T47D (cell line): ENCODE measurements at places on chromosomes 16 and 17.

DNA sequence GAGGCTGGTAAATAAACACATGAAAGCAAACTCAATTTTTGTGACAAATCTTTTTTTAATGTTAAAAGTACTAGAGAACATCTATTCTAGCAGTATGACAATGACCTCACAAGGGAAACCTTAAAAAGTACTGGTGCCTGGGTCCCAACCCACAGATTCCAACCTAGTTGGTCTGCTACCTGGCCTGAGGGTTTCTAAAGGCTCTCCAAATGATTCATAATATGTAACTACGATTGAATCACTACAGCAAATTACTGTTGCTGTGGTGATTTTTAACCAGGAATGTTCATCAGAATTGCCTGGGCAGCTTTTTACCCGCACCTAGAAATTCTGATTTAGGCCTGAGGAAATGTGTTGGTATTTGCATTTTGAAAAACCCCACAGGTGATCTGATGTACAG, 26.1 kb downstream of the CDR2 start:
- no peak for DNase-seq

- DNase-seq: no peak
Measured at GRCh38 chr16:5336941-5337340, 239.3 kb upstream of the EEF2KMT start.

DNA sequence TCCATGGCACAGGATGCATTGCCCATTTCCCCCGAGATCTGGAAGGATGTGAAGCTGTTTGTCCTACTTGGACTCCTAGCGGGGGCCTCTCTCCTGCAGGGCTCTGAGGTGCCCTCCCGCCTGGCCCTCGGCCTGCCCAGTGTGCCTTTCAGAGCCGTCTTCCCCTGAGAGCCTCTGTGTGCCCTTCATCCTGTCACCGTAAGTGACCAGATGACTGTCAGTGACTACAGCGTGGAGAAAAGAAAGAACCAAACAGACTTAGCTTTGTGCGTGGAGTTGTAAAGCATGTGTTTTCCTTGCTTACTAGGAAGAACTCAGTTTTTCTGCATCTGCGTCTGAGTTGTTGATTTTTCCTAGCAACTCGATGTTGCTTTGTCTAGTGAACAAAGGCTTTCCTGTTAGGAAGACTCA, 56.1 kb downstream of the BANP start:
- DNase-seq: no peak

- DNase-seq: peak; percentile 58
Measured at GRCh38 chr16:89320782-89321501, 103.4 kb downstream of the ZNF778 start.

GRCh38 chr16:8407351-8407750, 183.0 kb downstream of the TMEM114 start:
- DNase-seq: no peak

DNA sequence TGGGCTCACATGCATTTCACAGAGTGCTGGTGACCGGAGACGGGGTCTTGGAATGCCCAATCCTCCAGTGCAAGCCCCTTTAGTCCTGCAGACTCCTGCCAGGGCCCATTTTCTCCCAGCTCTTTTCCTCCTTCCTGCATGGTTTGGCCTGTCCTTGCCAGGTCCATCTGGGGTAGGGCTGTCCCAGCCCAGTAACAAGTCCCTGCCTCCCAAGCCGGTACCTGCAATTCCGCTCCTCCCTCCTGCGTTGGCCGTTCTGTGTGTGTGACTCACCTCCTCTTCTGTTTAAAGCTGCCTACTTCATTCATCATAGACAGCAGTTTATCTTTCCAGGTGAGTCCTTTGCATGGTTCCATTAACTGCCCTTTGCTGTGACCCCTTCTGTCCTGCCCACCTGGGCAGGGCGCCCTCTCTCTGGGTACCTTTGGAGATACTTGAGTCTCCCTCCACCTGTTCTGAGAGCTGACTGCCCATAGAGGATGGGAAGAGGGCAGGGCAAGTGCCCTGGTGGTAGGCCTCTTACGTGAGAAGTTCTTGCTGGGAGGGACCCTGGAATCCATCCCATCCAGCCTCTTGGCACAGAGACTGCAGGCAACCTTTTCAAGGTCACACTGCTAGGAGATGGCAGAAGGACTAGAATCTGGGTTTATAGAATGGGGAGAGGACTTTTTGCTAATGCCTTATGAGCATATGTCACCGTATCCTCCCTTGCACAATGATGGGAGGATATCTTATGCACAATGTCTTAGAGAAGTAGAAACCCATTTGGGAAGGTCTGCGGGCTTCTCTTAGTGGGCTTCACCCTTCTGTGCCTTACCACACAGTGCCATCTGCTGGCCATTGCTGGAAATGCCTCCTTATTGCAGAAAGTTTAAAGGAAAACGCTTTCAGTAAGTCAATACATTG, 29.7 kb upstream of the LGALS9 start:
- DNase-seq: peak; percentile 83

GRCh38 chr16:12064291-12064690, 87.8 kb downstream of the SNX29 start:
- DNase-seq: no peak

DNA sequence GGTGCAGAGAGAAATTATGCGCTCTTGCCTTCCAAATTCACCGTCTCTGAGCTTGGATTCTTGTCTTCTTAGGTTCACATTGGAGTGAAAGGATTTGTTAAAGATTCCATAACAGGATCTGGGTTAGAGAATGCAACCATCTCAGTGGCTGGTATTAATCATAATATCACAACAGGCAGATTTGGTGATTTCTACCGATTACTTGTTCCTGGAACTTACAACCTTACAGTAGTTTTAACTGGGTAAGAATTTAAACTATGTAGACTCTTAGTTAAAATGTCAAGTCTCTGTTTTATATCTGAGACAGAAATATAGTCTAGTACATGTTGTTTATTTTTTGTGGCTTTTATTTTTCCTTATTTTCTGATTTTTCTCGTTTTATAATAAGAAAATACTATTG, 42.9 kb downstream of the CPD start:
- DNase-seq: no peak

DNA sequence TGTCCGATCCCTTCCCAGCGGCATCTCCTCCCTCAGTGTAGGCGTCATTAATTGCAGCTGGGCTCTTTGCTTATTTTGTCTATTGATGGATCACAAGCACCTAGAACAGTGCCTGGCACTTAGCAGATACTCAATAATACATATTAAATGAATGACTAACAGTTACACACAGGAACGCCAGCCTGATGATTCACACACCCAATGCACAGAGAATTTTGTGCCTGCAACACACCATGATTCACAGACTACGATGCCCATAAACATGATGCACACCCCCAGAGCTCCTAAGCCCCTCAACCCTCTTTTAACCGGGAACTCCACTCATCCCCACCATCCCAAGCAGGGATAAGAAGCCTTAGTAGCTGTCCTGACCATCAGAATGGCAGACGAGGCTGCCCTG, 66.6 kb upstream of the TMEM97 start:
- DNase-seq: no peak

GRCh38 chr17:77111934-77112296, 28.9 kb upstream of the SEC14L1 start:
- DNase-seq: no peak

GRCh38 chr16:17072104-17072503, 398.7 kb downstream of the XYLT1 start:
- DNase-seq: no peak

GRCh38 chr17:56447171-56447570, 146.3 kb upstream of the NOG start:
- no peak for DNase-seq

GRCh38 chr16:5533321-5533888, 435.8 kb upstream of the EEF2KMT start:
- DNase-seq: no peak

DNA sequence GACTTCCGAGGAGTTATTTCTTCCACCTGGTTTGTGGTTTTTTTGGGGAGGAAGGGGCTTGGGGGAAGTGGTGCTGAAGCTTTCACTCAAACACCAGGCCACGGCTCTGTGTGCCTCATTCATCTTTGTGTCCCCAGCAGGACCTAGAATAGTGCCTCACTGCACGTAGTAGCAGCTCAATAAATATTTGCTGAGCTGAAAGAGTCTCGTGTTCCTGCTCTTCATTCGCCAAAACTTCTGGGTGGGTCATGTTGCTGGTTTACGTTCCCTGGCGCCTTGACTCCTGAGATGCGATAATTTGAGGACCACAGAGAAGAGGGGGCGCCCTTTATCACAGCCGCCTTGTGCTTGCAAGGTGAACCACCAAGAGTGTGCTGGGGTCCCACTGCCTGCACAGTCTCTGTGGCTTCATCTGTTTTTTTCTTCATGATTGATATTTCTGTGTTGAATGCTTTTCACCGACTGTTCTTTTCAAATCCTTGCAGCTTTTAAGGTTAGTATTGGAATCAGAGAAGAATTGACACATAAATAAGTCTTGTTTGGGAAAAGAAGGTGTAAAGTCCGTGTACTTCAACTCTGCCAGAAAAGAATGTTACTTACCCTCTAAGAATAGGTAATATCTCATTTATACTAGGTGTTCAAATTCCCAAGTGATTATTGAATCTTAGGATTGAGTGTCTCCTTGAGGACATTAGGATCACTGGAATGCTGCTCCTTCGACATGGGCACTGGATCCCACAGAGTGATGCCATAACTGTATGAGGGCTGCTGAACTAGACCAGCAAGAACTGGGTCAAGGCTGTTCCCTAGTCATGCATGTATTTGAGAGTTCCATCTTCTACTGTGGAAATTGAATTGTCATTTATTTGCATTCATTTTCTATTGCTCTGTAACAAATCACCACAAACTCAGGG, 92.7 kb upstream of the CLEC18A start:
- no peak for DNase-seq

GRCh38 chr17:69978056-69978646, 96.9 kb upstream of the KCNJ16 start:
- no peak for DNase-seq

DNA sequence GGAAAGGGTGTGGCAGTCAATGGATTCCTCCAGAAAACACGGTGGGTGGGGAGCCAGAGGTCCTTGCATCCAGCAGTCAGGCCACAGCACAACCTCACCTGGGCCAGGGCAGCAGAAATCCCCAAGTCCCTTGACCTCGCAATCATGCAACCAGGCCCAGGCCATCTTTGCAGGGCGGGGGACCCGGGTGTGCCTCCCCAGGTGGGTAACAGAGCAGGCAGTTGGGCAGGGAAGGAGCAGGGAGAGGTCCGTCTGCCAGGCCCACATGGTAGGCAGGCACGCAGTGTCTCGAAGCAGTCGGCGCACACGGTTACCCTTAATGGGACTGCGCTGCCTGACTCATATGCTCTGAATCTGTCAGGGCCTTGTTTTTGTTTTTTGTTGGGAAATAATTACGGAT, 153.0 kb downstream of the RBFOX3 start:
- DNase-seq: no peak
